M059J (cell line): ENCODE measurements at places on chromosomes 12 and 14.

- no peak for DNase-seq
Measured at GRCh38 chr12:28051516-28052354, 79.2 kb upstream of the PTHLH start.

DNA sequence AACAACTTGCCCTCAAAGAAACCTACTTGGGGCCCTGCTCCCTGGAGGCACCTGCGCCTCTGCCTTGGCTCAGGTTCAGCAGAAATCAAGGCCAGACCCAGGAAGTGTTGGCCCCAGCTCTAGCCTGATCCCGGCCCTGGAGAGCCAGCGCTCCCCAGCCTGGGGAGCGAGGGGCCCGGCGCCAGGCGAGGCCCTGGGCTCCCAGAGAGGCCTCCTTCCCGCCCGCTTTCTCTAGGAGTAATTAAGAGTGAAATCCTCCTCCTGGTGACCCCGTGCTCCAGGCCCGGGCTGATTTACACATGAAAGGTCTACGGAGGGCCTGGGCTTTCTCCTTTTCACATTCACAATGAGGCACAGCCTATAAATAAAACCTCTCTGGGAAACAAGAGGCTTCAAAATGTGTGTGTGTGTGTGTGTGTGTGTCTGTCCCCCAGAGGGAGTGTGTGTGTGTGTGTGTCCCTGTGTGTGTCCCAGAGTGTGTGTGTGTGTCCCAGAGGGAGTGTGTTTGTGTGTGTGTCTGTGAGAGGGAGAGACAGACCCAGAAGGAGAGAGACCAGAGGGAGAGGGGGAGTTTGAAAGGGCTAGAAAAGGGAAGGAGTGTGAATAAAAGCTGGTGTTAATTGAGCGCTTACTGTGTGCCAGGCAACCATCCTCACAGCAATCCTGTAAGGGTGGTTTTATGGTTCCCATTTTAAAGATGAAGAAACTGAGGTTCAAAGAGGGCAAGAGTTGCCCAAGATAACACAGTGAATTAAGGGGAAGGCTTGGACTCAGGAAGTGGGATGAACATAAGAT lies 23.8 kb upstream of the COX6A1 start:
- no peak for DNase-seq

DNA sequence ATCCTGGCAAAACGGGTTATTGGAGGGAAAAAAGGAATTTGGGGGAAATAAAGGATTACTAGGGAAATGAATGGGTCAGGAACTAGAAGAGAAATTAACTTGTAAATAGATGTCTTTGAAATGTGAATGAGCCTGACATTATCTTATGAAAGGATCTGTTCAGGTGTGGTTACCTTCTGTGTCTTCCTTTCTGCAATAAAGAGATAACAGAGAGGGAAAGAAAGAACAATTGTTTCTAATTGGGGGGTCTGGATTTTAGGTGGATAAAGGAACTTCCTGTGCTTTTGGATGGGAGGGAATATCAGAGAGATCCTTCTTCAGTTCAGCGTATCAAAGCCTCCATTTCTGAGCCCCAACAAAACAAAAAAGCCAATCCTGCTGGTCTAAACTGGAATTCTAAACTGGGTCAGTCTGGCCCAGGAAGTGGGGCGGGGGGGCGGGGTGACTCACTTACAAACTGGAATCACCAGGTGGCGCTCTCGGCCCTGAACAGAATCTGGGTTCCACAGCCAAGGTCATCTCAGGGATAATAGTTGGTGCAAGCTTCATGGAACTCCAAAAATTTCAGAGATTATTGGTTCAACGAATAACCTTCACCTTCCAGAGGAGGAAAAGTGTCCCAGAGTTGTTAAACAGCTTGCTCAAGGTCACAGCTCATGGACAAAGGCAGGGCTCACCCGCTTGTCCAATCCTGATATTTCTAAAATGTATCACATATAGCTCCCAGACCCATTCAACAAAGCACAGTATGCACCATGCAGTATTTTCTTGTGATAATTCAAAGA lies 15.2 kb upstream of the PEBP1 start:
- DNase-seq: peak; percentile 64

DNA sequence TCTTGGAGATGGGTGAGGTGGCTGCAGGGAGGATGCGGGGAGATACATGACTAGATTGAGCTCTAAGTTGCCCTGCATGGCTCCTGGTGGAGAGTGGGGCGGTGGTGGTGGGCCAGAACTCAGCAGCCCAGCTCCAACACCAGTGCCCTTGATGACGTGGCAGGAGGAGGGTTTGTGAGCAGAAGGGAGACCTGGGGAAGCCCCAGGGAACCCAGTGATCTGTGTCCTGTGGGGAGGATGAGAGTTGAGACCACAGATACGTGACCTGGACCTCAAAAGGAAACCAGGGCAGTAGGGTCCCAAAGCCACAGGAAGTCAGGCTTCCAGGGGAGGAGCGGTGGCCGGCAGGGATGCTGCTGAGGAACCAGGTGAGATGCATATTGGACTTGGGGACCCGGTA lies 989.1 kb upstream of the TMEM132C start:
- DNase-seq: no peak

DNA sequence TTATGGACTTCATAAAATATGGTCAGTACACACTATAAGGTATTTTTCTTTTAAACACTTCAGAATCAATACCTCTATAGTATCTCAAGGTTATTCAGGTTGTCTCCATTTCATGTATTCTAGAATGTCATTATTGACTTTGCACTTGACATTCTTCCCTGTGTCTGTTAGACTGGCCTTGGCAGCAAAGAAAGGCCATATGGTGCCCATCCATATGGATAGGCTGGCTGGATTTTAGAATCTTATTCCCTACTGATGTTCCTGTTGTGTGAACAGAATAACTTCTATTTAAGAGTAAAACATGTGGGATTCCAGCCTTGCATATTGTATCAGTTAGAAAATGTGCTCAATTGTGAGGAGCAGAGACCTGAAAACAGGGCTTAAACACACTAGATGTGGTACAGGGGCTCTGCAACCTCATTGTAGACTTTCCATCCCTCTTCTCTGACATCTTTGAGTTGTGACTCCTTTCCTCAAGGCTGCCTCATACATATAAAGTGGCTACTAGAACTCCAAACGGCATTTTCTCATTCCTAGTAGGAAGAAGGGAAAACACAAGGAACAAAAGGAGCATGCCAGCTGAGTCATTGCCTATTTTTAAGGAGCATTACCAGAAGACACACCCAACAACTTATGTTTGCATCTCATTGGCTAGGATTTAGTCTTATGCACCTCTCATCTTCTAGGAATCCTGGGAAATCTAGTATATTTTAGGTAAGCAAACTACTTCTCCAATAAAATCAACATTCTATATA lies 221.2 kb upstream of the TMPO start:
- DNase-seq: no peak

- peak; percentile 21 for DNase-seq
Measured at GRCh38 chr12:80262346-80262745, 163.0 kb downstream of the OTOGL start.

DNA sequence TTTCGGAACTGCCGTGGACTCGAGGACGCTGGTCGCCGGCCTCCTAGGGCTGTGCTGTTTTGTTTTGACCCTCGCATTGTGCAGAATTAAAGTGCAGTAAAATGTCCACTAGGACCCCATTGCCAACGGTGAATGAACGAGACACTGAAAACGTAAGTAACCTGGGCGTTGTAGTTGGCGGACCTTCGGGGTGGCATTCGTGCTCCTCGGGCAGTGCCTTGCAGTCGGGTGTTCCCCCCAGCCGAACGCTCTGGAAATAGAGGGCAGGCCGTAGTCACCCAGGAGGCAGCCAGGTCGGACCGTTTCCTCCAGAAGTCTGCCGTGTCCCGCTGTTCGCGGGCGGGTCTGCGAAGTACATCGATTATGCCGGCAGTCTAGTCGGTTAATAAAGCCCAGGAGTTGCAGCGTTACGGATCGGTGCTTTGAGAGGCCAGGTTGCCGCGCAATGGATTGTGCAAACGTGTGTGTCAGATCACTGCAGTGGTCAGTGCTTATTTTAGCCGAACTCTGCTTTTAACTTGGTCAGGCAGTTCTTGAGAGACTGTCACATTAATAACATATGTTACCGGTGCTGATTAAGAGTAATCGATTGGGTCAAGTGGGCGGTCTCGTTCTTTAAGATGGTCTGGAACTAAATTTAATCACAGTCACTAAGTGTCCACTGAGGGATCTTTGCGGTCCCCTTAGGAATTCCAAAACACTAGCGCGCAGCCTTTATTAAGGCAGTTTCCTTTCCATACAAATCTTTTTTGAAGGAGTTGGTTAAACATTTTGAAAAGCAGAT lies 906 bp downstream of the MARK3 start:
- peak; percentile 32 for DNase-seq

GRCh38 chr12:100044266-100044665 lies 59.5 kb upstream of the ANKS1B start:
- DNase-seq: peak; percentile 3

- DNase-seq: no peak
Measured at GRCh38 chr12:105321125-105321524, 9.4 kb upstream of the C12orf75 start.

DNA sequence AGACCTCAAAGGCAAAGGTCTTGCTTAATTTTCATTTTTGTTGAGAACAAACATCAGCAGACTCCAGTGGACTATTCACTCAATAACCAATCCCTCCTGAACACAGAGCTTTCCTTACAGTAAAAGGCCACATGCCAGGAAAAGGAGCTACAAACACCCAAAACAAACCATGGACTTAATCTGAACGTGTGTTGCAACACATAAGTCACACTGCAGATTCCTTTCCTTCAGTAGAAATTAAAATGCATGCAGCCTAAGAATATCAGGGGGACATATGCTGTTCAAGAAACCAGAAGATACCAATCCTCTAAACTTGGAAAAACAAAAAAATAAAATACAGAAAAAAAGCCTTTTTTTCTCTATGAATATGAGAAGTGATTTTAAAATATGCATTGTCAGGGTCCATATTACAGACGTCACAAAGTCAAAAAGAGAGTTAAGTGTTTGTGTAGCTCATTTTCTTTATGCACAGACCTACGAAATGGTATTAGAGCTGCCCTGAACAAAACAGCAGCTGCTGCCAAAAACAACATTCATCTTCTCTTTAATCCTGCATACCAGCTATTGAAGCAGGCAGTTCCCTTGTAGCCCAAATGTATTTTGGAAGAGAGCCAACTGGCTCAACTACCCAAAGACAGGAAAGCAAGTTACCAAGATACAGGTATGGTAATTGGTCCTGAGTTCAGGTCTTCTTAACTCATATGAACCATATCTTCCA lies 26.2 kb downstream of the KITLG start:
- peak; percentile 80 for DNase-seq

DNA sequence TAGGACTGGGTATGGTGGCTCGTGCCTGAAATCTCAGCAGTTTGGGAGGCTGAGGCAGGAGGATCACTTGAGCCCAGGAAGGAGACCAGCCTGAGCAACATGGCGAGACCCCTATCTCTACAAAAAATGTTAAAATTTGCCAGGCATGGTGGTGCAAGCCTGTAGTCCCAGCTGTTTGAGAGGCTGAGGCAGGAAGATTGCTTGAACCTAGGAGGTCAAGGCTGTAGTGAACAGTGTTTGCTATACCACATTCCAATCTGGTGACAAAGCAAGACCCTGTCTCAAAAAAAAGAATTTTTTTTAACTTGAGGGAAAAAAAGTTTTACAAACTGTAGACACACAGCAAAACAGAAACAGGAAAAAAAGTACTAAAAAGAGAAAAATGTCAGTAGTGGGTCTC lies 2.3 kb upstream of the MAP3K9 start:
- DNase-seq: no peak

DNA sequence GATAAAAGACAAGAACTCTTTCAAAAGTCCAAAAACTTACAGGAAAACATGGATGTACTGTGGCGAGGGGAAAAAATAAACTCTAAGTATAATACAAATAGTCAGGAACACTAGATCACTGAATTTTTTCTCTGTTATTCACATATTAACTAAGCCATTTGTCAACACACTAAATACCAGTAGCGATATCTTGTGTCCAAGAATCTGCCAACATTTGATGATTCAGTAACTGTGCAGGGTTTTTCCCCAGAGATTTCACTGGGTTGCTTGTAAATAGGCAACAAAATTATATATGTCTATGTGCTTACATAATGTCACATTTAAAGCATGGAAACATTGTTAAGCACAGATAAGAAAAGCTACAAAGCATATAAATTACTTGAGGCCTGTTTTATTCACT lies 205.9 kb downstream of the KIF21A start:
- DNase-seq: peak; percentile 76

DNA sequence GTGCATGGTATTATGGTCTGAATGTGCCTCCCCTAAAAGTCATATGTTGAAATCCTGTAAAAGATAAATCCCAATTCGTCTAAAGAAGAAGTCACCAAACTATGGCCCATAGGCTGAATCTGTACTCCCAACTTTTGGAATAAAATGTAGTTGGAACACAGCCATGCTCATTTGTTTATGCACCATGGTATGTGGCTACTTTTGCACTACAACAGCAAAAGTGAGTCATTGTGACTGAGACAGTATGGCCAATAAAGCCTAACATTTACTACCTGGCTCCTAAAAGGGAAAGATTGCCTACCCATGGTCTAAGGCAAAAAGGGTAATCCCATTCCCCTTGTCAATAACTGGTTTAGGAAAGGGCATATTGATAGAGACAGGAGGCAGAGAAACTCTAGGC lies 101.8 kb downstream of the LRIG3 start:
- peak; percentile 64 for DNase-seq

DNA sequence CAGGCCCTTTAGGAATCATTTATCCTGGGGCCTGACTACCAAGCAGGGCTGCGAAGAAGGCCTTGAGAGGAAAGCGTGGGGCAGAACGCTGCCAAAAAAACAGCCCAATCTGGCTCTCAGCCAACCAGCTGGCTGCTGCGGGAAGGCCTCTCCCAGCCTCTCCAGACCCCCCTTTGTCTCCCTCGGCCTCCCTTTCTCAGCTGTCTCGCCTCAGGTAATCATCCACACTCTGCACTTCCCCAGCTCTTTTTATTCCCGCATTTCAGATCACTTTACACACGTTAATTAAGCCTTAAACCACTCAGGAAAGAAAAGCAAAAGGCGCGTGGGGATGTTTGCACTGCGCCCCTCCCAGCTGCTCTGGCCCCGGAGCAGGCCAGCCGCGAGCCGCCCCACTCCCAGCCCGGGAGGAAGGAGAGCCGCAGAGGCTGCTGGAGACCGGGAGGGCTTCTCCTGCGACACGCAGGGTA lies 208.2 kb upstream of the FOXN3 start:
- DNase-seq: no peak

DNA sequence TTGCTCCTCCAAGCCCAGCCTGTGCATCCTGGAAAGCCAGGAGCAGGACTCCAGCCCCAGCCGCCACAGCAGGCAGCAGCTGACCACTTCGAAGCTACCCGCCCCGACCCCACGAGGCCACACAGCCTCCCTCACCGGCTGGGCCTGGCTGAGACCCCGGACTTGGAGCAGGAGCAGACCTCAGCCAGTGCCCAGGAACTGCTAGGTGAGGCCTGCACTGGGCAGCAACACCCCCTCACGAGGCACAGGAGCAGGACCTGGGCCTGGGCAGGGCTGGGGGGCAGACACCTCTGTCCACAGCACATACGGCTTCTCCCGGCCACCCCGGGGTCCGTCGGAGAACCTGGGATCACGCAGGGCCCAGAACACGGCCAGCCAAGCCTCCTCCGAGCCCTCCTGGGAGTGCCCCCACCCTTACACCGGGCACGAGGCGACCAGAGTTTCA lies 137.4 kb upstream of the C14orf180 start:
- no peak for DNase-seq

DNA sequence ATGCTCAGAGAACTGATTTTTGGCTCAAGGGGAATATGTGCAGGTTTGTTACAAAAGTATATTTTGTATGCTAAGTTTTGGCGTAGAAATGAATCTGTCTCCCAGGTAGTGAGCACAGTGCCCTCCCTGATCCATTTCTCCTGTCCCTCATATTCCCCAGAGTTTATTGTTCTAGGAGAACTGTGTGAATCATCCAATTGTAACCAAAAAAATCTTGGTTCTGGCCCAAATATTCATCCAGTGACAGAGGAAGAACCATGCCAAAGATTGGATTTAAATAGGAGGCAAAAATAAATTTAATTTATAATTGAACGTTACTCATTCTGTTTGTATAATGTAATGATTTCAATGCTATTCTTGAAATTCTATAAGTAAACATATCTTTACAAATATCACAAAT lies 4.8 kb downstream of the CATSPERB start:
- no peak for DNase-seq
